ENCODE measurements at places on chromosomes 7 and 10.

DNA sequence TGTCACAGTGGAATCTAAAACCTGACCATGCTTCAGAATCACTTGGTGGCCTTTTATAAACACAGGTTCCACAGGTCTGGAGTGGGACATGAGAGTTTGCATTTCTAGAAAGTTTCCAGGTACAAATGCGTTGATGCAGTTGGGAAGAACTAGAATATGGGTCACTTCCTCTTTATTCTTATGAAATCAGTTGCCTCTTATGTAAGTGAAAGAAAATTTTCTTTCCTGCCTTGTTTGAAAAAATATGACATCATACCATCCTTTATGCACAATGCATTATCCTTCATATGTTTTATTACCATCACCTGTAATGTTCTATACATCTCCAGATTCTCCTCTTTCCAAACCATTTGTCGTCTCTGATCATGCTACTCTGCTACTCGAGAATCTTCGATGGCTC is 44.0 kb downstream of the PLXNA4 start:
- no peak for DNase-seq

DNA sequence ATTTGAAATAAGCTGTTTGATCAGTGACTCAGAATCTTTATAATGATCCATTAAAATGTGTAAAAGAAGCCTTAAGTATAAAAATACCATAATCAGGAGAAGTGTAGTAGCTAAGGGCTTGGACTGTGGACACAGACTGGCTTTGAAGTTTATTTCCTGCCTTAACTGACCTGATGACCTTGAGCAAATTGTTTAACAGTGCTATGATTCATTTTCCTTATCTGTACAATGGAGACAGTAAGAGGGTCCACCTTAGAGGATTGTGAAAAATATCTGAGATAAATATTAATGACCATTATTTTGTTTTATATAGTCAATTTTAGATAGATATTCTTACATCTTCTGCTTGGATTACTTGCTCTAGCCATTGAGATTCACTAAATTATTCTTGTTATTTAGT is 13.3 kb upstream of the RPA3 start:
- no peak for DNase-seq

- no peak for DNase-seq
Measured at GRCh38 chr10:117477961-117478670, 64.4 kb upstream of the EMX2 start.

DNA sequence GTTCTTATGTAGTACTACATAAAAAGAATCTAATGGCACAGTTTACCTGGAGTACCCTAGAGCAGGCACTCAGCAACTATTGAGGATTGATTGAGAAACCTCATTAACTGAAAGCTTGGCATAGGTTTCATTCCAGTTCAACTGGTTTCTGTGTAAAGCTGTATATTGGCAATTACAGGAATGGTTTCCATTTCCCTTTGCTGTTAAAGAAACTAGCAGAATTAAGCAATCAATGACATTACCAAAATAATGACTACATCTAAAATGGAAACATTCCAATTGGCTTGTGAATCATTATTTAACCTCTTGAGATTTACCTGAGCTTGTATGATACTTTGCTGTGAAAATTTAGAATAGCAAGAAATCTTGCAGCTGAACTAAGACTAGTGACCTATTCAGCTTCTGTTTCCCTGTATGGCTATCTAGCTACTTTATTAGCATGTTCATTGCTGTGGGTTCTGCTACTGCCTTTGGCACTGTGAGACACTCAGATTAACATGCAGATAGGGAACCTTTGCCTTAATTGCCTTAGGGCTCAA is 33.5 kb upstream of the CADPS2 start:
- no peak for DNase-seq

DNA sequence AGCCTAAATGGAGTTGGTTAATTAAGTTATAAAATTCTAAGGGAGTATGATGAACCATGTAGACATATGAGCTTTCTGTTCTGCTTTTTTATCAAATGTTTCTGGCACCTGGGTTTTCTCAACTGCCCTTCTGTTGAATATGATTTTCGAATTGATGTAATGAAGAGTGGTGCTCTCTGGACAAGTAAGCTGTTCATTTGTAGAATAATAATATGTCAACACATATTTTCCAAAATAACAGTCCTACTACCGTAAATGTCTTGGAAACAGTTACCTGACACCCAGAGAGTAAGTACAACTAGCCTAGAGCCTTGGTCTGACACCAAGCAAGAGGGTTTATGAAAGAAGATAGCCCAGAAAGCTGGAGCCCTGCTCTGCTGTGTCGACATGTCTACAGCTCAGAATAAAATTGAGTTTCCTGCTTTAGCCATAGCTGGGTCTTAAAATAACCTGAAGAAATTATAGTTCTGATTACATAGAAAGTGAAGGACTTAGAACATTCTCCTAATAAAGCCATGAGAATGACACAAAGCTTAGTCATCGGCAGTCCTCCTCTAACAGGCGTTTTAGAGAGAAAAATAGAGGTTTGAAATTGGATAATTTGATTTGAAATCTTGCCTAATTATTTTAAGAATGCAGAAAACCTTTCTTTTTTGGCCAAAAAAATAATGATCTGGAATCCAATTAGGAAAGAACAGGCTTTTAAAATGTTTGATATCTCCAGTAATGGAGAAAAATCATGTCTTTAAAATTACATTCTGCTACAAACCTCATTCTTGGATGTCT is 25.1 kb downstream of the HDAC9 start:
- DNase-seq, result no peak

- DNase-seq, result no peak
Measured at GRCh38 chr10:110549211-110549610, 18.3 kb upstream of the SMC3 start.

DNA sequence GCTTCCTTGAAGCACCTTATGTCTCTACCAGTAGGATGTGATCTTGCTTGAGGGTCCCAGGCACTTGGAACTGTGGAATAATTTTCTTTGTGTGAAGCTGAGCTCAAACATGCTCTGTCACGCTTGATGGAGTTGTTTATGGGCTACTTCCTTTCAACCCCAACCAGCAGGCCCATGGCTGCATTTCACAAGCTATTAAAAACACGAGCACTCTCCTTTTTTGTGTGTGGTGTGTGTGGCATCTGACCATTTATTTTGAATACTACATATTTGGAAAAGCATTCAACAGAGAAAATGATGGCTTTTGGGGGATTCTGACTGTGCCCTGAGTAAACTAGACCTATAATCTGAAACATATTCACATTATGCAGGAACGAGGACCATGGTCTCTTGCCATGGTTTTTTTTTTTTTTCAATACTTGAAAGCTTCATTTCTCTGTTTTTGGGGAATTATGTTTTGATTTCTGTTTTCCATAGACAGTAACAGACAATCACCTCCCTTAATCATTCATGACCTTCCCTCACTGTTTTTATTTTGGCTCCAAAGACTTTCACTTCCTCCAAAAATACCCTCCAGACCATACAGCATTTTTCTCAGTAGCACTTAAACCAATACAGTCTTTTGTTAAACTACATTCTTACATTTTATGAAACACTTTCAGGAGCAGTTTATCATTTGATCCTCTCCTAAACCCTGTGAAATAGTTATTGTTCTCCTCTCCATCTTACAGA is 233.6 kb upstream of the BMPER start:
- no peak for DNase-seq

- no peak for DNase-seq
Measured at GRCh38 chr7:143171697-143172096, 11.5 kb upstream of the TAS2R39 start.

GRCh38 chr10:124619195-124619594 is 125.0 kb downstream of the FAM53B start:
- DNase-seq, result no peak

DNA sequence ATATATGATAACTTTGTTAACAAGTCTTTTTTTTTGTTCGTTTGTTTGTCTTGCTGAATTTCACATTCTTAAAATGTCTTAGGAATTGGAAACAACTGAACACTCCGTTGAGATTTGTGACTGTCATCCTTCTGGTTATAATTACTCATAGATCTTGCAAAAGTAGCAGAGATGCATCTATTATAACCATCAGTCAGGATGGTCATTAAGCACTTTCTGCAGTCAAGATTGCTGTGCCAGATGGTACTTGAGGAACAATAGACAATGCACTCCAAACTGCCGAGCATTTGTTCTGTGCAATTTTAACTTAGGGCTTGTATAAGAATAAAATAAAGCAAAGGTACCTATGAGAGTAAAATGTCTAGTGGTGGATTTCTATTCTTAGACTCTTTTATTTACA is 710.1 kb upstream of the KCND2 start:
- no peak for DNase-seq

GRCh38 chr7:19305698-19306097 is 160.5 kb upstream of the FERD3L start:
- no peak for DNase-seq

- DNase-seq, result no peak
Measured at GRCh38 chr10:113872139-113873030, 17.9 kb downstream of the NHLRC2 start.

- no peak for DNase-seq
Measured at GRCh38 chr10:48343921-48344598, 37.6 kb downstream of the MAPK8 start.

DNA sequence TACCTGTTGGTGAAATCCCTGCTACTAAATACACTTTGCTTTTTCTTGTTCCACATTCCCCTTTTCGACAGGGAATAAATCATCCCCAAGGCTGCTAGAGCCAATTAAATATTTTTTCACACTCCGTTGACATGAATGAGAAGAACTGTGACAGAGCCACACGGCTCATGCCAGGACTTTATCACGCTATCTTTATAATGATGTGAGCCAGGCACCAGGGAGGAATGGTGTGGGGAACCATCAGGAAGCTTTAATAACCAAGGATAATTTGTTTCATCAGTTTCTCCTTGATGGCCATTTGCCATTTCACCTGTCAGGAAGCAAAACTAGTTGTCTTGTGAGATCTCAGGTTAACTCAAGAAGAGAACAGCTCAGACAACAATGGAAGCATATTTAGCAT is 193.0 kb upstream of the C7orf33 start:
- no peak for DNase-seq

- no peak for DNase-seq
Measured at GRCh38 chr7:23971031-23971430, 261.0 kb downstream of the STK31 start.

DNA sequence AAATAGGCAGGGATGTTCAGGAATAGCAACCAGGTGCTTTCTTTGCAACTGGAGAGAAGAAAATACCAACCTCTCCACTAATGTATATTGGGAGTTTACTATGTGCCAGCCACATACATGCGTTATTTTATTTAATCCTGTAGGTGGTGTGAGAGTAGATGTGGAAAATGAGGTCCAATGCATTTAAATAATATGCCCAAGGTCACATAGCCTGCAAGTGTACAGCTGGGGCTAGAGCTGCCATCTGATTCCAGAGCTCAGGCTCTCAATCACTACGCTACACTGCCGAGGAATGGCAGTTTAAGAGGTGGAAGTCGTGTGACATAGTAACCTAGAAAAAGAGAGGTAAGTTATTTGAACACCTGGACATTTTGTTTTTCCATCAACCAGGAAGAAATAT is 277.0 kb downstream of the EXOC4 start:
- DNase-seq, result no peak

DNA sequence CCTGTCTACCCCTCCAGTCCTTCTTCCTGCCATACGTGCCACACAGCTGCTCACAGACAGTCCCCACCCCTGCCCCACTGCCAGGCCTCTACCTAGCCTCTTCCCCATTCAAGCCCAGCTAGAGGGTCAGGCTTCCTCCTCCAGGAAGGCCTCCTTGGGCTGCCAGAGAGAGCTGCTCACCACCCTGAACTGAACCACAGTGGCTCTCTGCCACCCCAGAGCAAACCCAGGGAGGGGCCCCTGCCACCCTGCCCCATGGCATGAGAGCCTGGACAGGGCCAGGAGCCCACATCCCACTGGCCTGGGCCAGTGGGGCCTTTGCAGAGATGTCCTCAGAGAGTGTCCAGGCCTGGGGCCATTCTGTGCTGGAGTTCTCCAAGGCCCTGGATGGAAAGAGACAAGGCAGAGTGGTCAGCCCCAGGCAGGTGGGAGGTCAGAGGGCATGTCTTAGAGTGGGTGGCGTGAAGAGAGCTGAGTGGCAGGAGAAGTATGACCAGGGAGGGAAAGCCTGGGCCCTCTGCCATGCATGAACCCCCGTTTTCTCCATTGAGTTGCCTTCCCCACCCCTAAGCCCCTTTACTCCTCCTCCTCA is 40.4 kb downstream of the TMEM270 start:
- DNase-seq, result no peak

- no peak for DNase-seq
Measured at GRCh38 chr7:131328377-131329175, 900 bp downstream of the MKLN1 start.

DNA sequence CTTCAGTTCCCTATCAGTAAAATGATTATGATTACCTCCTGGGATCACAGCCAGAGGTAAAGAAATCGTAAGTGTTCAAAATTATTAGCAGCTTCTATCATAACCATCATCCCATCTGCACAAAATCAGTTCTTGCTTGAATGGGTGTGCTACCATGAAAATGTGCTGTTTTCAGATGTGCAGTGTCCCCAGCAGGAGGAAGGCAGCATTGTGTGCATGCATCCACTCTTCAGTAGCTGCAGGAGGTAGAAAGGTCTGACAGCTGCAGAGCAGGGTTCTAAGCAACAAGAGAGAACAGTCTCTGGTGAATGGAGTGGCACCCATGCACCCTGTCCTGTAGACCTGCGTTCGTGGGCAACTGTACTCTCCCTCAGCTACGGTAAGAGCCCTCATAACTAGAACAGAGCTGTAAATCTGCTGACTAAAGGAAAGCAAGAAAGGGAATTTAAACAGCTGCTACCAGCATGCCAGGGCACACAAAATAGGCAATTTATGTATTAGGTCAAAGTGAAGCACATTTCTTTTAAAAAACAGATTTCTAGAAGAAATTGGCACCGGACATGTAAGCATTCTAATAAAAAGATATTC is 21.2 kb downstream of the VSTM2A start:
- no peak for DNase-seq

GRCh38 chr10:129880191-129880870 is 83.7 kb downstream of the EBF3 start:
- DNase-seq, result no peak

DNA sequence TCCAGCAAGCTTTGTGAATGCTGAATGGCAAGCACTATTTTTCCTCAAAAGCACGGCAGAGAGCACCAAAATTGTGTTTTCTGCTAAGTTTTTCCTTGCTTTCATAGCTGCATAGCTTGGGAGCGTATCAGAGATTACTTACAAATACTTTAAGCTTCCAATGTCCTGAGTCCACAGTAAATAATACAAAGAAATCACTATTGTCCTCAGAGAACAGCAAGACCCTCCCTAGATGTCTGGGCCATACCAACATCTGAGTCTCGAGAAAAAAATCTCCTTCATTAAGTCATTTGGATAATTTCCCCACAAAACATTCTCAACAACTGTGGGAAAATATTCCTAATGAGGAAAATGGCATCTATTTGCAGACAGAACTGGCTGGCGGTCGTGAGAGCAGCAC is 41.7 kb downstream of the SGMS1 start:
- no peak for DNase-seq

- DNase-seq, result no peak
Measured at GRCh38 chr10:84262190-84262956, 17.5 kb downstream of the RGR start.

DNA sequence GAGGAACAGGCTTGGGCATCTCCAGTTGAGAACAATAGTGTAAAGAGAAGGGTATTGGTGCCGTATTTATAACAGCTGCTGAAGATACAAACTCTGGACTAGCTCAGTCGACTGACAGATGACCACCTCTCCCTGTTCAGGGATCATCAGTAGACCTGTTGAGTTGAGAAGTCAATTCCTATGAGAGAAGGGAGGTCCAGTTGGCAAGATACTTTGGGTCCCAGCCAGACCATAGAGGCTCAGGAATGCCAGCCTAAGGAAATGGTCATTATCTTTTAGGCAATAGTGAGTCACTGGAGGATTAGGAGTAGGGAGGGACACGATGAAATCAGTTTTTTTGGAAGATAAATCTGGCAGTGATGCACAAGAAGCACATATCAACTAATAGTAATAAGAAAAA is 202.9 kb downstream of the TRIL start:
- no peak for DNase-seq
